ENCODE measurements at places on chromosomes 13 and 19.

- H3K27me3 ChIP-seq: no peaks in the 10 kb centered on the region
- H3K4me3 ChIP-seq: no peak overlapping the region
- H3K4me1 ChIP-seq: no peaks in the 10 kb centered on the region
- no peak overlapping the region for H3K27ac ChIP-seq
- H3K36me3 ChIP-seq: no peaks in the 10 kb centered on the region
Measured at GRCh38 chr19:28847468-28847867, 365.5 kb downstream of the UQCRFS1 start.

- peaks cover 3% of the 10 kb centered on the region for H3K4me1 ChIP-seq
- no peaks in the 10 kb centered on the region for H3K36me3 ChIP-seq
- no peaks in the 10 kb centered on the region for H3K27me3 ChIP-seq
- H3K4me3 ChIP-seq: no peak overlapping the region
- DNase-seq: peak; percentile 79
- no peak overlapping the region for H3K27ac ChIP-seq
Measured at GRCh38 chr19:48745208-48745995, 1.3 kb downstream of the IZUMO1 start.

DNA sequence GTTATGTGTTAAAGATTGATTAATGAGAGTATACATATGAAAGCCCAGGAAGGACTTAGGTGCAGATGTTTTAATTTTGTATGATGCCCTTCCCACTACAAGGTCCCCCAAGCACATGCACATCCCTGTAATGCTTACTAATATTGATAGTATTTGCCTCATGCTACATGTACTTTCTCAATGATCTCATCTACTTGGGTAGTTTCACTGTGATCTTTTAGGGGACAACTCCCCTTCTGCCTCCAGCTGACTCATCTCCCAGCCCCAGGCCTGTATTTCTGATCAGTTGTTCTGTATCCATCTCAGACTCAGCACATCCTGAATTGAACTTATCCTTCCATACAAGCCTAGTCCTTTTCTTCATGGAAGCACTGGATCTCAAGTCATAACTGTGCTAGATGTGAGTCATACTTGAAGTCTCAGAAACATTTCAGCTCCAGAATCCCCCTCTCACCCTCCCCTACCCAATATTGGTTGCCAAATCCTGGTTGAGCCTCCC lies 49.4 kb upstream of the INTS6 start:
- H3K36me3 ChIP-seq: no peaks in the 10 kb centered on the region
- no peaks in the 10 kb centered on the region for H3K4me1 ChIP-seq
- H3K4me3 ChIP-seq: no peak overlapping the region
- no peaks in the 10 kb centered on the region for H3K27me3 ChIP-seq

DNA sequence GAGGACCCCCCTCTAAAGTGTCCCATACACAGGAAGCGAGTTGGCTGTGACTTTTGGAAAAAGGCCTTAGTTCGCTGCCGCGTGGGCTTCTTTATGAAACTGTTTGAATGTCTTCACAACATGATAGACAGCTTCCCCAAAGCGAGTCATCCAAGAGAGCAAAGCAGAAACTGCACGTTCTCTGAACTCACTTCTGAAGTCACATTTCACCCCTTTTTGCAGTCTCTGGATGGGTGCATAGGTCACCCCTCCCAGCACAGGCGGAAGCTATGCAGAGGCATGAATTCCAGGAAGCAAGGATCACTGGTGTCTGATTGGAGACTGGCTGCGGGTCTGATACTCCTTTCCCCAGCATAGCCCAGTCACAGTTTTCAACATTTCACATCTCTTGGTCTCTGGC lies 10.6 kb downstream of the GPI start:
- H3K4me1 ChIP-seq: no peaks in the 10 kb centered on the region
- H3K27ac ChIP-seq: no peak overlapping the region
- DNase-seq: no peak

DNA sequence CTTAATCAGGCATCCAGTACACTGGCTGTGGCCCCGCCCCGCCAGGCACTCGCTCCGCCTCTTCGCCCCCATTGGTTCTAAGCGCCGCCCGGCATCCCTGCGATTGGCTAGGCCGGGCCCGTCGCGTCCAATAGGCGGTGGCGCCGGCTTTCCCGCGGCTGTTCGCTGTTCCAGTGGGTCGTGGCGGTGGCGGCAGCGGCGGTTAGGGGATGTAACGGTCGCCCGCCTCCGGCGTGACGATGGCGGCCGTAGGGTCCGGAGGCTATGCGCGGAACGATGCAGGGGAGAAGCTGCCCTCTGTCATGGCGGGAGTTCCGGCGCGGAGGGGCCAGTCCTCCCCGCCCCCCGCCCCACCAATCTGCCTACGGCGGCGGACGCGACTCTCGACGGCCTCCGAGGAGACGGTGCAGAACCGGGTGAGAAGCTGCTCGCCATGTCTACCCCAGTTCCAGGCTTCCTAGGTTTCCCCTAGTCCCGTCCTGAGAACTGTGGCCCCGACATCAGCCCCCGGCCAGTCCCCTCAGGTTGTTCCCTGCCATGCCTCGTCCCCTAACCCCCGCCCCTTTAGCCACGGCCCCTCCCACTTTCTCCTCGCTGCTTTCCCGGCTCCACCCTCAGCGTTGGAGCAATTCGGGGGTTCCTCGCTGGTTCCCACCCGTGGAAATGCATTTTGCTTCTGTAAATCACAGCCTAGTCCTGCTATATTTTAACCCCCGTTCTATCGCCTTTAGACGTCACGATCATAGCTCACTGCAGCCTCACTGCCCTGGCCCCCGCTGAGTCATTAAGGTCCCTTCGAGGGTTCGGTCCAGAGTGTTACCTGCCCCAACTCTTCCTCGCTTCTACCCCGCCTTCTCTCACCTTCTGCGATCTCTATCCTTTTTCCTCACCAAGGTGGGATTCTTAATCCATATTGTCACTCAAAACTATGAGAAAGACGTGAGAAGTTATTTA lies at the start of gene WDR62:
WDR62 (plus strand) TSS at position 165 of the 954 bp plus-strand sequence; CDS start at position 240, 75 bp downstream.
- H3K36me3 ChIP-seq: no peaks in the 10 kb centered on the region
- no peaks in the 10 kb centered on the region for H3K27me3 ChIP-seq
- H3K4me3 ChIP-seq: peak within 1 kb of the TSS; percentile 71
- peak within 1 kb of the TSS; percentile 92 for H3K27ac ChIP-seq
